ENCODE measurements at places on chromosomes 6 and 20.
A peak's percentile ranks its signal among the peaks of the same experiment; 100 is the strongest.

- DNase-seq = no peak
Observed at GRCh38 chr20:58011947-58012610, 216.4 kb downstream of the ANKRD60 start.

DNA sequence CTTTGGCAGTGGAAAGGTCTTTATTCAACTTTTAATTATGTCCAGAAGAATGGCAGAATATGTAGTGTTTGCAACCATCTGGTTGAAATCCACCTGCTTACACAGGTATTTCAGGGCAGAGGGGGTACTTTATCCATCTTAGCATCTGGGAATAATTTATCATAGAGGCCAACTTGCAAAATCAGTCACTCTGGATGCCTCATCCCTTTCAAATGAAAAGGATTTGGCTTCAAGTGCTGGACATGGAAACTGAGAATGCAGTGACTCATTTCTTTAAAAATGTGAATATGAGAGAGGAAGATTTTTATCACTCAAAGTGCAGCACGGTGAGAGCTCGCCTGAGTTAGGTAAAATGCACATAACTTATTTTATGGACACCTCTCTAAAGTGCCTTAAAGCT lies 758.3 kb downstream of the KIF16B start:
- DNase-seq = no peak

- DNase-seq = no peak
Observed at GRCh38 chr6:22445946-22446345, 123.4 kb upstream of the HDGFL1 start.

DNA sequence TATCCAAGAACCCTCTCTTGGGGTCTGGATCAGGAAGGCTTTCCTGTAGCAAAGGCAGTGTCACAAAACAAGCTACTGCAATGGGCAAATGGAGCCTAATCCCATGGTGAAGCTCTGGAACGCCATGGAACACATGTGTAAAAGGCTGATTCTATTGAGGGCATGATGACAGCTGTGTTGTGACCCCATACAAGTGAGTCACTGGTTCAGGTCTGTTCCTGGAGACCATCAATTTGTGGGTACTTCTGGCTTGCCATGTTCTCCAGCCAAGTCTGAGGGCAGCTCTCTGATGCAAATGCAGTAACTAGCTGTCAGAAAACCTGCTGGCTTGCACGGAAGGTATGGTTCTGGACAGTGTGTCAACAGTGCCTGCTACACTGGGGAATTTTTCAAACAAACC lies 33.3 kb upstream of the ECHDC1 start:
- no peak for DNase-seq

GRCh38 chr6:110581679-110582078 lies 105.3 kb upstream of the SLC22A16 start:
- peak; percentile 22 for DNase-seq

GRCh38 chr6:160979061-160979708 lies 12.4 kb upstream of the MAP3K4 start:
- DNase-seq = no peak

DNA sequence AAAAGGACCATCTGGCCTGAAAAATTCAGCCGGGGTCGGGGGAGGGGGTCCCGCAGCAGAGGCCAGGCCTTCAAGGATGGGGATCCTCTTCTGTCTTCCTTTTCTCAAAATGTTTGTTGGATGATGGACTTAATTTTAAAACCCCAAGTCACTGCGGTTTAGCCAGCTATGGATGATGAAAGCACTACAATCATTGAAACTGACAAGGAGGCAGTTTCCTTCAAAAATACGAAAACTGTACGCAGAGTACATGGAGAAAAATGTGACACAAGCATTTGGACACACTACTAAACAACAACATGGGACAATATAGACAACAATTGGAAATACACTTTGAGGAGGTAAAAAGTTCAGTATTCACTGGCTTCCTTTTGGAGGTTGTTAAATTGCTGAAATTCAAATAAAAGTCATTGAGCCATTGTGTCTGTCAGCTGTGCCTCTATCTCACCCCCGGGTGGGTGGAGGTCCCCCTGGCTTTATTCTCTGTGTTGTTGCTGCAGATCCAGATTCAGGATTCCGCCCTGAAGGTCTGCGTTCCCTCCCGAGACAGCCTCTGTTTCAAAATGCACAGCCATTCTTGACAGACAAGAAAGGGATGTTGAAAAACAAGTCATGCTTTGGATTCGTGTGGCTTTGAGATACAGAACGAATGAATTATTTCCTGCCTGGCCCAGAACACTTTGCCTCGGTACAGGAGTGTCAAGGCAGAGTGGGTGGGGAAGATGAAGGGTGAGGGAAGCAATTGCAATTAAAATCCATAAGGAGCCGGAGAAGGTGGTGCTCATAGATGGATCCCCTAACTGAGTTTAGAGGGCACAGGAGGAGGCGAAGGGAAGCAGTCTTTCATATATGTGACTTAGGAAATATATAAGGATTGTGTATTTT lies 118.2 kb downstream of the TTLL2 start:
- no peak for DNase-seq

DNA sequence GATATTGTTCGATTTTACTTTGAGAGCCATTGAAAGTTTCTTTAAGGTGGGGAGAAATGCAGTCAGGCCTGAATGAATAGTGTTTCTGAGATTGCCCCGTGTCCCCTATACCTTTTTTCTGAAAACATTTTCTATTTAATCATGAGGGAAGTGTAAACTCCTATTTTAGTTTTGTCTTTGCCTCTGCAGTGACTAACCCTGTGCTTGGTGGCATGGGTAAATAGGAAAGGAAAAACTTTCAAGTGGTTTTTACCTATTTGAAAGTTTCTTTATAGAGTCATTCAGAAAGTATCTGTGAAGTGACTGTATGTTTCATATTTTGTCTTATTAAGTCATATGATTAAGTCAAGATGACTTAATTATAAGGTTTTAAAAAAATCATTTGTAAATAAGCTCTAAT lies 14.5 kb downstream of the SNRNP48 start:
- no peak for DNase-seq

GRCh38 chr6:17985934-17986655 lies 1.3 kb downstream of the KIF13A start:
- DNase-seq = no peak

DNA sequence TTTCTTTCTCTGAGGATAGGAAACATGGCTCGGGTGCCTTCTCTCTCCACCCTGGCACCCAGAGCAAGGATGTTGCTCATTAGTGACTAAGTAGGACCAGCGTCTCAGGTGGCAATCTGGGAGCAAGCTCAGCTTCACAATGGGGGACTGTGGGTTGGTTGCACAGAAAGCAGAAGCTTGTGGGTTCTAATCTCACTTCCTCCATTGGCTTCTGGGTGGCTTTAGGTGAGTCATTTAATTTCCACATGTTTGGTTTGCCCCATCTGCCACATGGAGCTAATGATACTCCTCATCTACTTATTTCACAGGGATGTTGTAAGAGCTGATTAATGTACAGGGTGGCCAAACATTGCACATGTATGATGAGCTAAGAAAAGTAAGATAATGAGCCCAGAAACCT lies 54.8 kb upstream of the AKIRIN2 start:
- peak; percentile 60 for DNase-seq

Data from ELR (cell line).